CD4-positive, alpha-beta T cell treated with Interferon gamma for 1 hour (primary cell): ENCODE measurements at places on chromosomes 5 and 9.
A peak's percentile ranks its signal among the peaks of the same experiment; 100 is the strongest.

GRCh38 chr5:138962614-138963370 is 87.7 kb upstream of the LRRTM2 start:
- DNase-seq: no peak

GRCh38 chr5:163437309-163438182 is at the start of gene CCNG1:
TSS of gene CCNG1 (plus strand) at chr5:163437595. CDS start at chr5:163439257, 1,662 bp downstream.
- DNase-seq: peak; percentile 90

DNA sequence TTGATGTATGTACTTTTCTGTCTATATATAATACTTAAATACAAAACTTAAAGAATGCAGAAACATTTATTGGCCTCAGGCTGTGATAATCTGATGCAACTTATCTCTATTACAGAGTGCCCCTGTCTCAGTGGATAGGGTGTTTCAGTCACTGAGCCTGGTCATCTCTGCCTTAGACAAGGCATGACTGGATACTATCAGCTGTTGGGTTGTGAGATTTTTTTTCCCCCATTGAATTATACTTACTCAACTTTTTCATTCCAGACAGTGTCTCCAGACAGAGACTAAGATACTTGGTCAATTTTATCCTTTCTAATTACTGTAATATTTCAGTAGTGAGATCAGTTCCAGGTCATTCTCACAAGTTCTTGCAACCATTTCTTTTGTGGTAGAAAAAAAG is 26.7 kb downstream of the XRCC4 start:
- DNase-seq: no peak

- DNase-seq: peak; percentile 33
Measured at GRCh38 chr5:80082731-80083100, 47.6 kb downstream of the THBS4 start.

DNA sequence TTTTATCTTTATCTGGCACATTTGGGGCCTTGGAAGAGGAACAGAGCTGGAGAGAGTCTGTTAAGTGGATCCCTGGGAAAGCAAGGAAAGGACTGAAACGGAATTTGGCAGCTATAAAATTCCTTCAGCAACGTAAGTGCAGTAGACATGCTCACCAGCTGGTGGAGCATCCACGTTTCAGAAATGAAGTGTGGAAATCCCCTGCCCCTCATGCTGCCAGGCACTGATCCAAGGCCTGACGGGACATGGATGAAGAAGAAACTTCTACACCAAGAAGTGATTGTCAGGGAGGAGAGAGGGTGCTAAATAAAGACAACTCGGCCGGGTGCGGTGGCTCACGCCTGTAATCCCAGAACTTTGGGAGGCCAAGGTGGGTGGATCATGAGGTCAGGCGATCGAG is 209.3 kb downstream of the ROR2 start:
- no peak for DNase-seq

DNA sequence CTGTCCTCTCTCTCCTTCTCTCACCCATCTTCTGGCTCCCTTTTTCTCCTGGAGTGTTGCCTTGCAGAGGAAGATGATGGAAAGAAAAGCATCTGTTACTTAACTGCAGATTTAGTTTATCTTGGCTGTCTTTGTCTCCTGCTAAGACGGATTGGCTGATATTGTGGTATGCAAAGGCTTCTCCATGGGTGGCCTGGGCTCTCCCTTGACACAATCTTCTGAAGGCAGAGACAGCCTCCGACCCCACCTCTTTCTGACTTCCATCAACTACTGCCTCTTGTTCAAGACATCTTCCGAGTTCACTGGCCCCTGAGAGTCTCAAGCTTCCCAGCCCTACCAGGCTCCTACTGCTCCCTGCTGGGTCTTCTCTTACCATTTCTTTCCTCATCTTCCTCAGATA is 403.7 kb downstream of the LRRC70 start:
- no peak for DNase-seq

DNA sequence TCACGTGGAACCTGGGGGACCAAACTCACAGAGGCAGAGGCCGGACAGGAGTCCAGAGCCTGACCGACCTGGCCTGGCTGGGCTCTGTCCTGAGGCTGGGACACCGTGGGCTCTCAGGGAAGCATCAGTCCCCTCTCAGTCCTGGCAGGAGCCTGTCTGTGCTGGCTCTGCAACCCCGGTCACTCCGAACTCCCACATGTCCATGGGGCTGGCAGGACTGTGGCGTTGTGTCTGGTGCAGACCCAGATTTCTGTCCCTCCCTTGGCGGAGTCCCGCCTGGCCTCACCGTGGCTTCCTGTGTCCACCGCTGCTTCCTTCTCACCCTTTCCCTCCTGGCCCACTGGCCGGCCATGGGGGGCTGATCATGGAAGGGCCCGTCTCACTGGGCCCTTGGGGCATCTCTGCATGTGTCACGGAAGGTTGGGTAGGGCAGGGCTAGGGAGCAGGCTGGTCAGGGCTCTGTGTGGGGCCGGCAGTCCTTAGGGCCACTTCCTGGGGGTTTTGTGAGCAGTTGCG is 68.8 kb downstream of the RXRA start:
- no peak for DNase-seq

DNA sequence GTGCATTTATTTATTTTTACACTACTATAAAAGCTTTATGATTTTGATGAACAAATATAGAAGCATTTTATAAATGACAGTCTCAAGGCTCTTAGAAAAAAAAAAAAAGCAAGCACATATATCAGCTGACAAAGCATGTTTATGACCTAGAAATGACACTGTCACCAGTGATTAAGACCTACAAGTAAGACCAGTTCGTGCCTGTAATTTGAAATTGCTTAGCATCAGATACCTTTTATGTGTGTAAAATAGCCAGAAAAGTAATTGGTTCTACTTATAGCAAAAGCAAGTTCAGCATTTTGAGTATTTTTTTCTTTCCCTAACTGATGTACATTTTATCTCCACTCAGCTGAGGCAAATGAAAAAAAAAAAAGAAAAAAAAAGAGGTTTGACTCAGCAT is 808.4 kb downstream of the CDH18 start:
- no peak for DNase-seq

DNA sequence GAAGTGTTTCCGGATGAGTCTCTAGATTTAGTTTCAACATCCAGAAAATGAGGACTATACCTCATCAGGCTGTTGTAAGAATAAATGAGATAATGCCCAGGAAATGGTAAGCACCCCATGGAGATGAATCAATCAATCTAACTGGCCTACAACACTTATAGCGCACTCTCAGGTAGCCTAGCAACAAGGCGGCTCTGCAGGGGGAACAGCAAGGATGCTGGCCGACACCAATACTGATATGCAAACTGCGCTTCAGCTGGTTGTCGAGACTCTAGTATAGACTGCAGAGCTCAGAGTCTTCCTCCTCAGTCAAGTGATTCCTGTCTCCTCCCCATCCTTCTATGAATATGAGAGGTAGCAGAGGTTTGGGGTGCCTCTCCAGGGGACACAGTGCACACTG is 218.8 kb upstream of the WWC1 start:
- no peak for DNase-seq

DNA sequence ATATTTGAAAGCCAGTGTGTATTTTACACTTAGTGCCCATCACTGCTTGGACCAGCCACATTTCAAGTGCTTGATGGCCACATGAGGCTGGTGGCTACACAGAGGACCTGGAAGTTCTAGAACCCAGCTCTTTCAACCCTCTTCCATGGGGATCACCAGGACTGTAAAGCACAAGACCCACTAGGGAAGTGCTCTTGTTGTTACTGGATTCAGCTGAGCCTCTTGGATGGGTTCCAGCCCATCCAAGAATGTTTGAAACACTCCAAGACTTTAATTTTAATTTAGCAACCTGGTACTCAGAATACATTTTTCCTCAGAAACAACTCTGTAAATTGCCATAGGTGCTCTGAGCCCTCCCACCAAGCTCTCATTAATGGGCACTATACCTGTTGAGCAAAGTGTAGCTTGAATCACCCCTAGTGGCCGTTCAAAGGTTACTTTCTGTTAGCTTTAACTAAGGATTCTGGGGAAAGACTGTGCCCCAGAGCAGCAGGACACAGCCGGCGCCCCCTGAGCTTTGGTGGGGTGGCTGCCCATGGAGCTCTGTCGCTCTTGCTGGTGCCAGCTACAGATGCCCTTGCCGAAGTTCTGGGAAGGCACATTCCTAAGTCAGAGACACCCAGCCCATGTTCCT is 212.4 kb downstream of the HSD17B3 start:
- DNase-seq: no peak

DNA sequence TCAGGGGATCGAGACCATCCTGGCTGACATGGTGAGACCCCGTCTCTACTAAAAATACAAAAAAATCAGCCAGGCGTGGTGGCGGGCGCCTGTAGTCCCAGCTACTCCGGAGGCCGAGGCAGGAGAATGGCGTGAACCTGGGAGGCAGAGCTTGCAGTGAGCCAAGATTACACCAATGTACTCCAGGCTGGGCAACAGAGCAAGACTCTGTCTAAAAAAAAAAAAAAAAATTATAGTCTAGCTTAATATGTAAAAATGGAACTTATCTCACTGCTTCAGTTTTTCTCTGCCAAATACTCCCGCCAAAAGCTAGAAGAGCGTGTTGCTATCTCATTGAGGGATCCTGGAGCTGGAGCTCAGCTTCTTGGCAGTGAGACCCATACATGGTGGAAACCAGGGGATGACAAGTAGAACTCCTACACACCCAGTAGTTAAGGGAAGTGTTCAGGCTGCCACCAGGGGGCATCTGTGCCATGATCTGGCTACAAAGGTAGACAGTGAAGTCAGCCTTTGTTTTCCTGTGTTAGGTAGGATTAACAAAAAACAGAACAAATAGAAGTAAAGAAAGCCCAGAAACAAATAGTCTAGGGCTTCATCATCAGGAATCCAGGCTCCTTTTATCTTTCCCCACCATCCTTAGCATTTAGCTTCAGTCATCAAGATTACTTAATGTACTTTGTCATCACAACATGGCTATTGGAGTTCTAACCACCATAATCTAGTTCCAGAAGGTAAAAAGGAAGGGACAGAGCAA is 33.6 kb upstream of the GLIPR2 start:
- DNase-seq: peak; percentile 83

GRCh38 chr9:110101531-110102161 is 106.3 kb downstream of the C9orf152 start:
- no peak for DNase-seq

- no peak for DNase-seq
Measured at GRCh38 chr5:137414112-137414755, 84.9 kb downstream of the SPOCK1 start.

DNA sequence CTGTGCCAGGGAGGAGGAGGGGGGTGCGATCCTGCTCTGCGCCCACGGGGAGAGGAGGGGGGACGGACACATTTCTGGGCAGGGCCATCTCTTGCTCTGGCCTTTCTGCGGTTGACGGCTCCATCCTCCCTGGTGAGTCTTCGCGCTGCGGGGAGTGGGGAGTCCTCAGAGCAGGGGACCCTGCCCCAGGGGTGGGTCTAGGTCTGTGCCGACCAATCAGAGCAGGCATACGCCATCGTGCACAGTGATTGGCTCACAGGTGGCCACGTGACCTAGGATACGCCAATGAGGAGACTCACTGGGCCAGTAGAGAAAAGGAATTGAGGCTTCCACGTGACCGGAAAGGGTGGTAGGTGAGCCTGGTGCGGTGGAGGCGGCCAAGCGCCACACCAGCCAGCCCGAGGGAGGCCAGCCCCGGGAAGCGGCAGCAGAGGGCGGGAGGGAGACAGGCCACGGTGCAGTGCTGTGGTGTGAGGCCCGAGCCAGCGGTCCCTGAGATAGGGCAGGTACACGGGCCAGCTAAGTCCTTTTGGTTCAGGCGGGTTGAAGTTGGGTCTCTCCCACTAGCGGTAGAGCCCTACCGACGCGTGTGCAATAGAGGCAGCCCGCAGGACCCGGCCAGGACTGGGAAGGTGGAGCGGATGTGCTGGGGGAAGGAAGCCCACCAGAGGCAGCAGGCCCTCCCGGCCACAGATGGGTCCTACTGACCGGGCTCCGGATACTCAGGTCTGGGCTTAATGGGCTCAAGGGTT is 65.2 kb upstream of the RNF130 start:
- no peak for DNase-seq

- no peak for DNase-seq
Measured at GRCh38 chr5:142969186-142969585, 199.0 kb downstream of the ARHGAP26 start.

DNA sequence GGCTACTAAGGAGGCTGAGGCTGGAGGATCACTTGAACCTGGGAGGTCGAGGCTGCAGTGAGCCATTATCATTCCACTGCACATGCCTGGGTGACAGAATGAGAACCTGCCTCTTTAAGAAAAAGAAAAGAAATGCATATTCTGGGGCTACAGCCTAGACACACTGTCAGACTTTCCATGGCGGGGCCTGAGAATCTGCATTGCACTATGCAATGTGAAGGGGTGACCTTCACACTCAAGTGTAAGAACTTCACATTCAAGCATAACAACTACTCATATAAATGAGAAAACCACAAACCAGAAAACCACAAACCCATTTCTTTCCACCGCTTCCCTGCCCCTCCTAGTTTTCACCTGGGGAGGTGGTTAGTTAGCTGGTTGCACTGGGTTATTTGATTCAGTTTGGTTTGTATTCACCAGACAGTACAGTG is 18.0 kb upstream of the FBP2 start:
- DNase-seq: no peak

GRCh38 chr5:40557501-40557900 is 122.2 kb upstream of the PTGER4 start:
- no peak for DNase-seq

GRCh38 chr5:78103232-78103918 is 191.1 kb downstream of the AP3B1 start:
- no peak for DNase-seq

GRCh38 chr9:136665704-136666371 is 3.1 kb downstream of the EGFL7 start:
- DNase-seq: no peak

GRCh38 chr5:142860270-142860669 is 90.1 kb downstream of the ARHGAP26 start:
- DNase-seq: no peak

GRCh38 chr9:116713271-116713670 is 26.2 kb downstream of the TRIM32 start:
- DNase-seq: no peak

GRCh38 chr5:72013766-72014624 is 93.3 kb upstream of the MAP1B start:
- no peak for DNase-seq

DNA sequence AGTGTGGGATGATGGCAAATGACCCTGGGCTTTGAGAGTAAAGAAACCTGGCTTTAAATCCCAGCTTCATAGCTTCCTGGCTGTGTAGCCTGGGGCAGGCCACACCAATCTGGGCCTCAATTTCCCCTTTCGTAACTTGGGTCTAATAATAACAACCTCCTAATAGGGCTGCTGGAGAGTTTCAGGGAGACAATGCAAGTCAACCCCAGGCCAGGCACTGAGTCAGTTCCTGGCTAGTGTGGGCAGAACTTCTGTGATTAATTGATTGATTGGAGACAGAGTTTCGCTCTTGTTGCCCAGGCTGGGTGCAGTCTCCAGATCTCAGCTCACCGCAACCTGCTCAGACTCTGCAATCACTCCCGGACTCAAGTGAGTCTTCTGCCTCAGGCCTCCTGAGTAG is 3.3 kb upstream of the SH2D3C start:
- DNase-seq: no peak

DNA sequence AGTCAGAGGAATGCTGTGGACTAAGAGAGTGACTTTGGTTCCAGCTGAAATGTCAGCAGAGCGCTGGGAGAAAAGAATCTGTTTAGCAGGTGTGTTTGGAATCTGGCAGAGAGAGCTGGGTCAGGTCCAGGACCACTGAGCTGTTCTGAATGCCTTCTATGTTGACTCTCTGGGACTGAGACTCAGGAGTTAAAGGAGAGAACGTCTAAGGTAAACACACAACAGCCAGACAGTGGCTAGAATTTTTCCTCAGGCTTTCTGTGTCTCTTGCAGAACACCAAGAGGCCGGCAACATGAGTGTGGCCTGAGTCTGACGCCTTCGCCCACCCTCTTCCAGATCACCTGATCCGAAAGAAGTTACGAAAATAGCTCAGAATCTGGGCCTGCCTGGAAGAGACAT is 107.2 kb upstream of the ZNF462 start:
- DNase-seq: no peak
